Heart right ventricle (tissue), 16 donors: ENCODE measurements at places on chromosomes 2 and 18. TPM values are rescaled to one million over a fixed set of nuclear protein-coding genes. Genes with fewer than 3 reads are reported as not detected.

HOXD13 gene
- not detected for polyA plus RNA-seq

TBR1 gene
- not detected for polyA plus RNA-seq

C2orf66 gene
- polyA plus RNA-seq, result 0.03 TPM

EHD3 gene
- polyA plus RNA-seq, result 5.3 TPM

SOX11 gene
- polyA plus RNA-seq, result 0.33 TPM

DNA sequence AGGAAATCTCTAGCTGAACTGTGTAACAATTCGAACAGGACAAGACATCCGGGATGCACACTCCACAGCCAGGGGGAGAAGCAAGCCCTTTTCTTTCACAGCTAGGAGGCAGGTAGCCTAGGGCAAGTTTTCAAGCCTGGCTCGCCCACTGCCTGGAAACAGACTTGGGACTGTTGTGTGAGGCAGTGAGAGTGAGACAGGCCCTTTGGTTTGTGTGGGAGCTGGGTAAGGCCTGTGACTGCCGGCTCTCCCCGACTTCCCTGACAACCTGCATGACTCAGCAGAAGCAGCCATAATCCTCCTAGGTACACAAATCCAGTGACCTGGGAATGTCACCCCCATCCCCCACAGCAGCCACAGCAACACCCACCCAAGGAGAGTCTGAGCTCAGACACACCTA, 179.7 kb downstream of the WDPCP start:
- DNase-seq, result no peak

- DNase-seq, result no peak
Observed at GRCh38 chr2:104415284-104415683, 438.6 kb upstream of the POU3F3 start.

- DNase-seq, result no peak
Observed at GRCh38 chr2:133884739-133885381, 316.6 kb upstream of the NCKAP5 start.

DNA sequence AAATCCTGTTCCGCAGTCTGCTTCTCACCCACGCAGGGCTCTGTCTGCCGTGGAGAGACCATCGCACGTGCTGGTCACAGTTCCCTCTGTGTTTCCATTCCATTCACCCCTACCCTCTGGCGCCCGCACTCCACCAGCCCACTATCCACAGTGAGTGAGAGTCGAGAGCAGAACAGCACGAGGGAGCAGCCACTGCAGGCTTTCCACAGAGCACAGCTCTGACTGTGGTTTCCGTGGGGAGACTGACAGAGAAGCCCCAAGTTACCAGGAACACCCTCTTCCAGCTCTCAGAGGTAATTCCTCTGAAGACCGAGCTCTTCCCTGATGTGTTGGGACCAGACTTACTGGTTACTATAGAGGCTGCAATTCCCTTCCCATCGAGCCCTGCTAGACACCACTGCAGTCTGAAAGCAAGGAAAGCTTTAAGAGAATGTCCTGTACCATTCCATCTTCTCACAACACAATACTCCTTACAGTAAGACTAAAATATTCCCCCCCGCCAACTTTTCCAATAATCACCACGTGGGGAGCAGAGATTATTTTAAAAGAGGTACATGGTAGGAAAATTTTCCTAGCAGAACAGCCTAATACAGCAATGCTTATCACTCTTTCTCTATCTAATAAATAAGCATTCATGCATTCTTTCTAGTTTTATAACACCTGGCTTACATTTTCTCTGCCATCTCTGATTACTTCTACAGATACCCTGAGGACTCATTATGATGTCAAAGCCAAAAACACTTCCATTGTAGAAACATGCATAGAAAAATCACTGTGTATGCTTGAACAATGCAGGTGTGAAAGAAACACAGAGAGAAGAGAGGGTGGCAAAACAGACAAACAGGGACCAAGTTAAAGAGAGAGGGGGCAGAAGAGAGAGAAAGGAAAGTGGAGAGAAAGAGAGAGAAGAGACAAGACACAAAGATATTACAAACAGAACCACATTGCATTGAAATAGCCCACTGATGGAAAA, 4.7 kb downstream of the MYT1L start:
- DNase-seq, result no peak

- DNase-seq, result no peak
Observed at GRCh38 chr2:71559828-71560637, 106.7 kb downstream of the DYSF start.
